ENCODE measurements at places on chromosomes 4 and X. TPM values are rescaled to one million over a fixed set of nuclear protein-coding genes. Genes with fewer than 3 reads are reported as not detected.

PHEX gene
- 0.41 TPM for total RNA-seq

CENPE gene
- total RNA-seq, result 8.1 TPM

DNA sequence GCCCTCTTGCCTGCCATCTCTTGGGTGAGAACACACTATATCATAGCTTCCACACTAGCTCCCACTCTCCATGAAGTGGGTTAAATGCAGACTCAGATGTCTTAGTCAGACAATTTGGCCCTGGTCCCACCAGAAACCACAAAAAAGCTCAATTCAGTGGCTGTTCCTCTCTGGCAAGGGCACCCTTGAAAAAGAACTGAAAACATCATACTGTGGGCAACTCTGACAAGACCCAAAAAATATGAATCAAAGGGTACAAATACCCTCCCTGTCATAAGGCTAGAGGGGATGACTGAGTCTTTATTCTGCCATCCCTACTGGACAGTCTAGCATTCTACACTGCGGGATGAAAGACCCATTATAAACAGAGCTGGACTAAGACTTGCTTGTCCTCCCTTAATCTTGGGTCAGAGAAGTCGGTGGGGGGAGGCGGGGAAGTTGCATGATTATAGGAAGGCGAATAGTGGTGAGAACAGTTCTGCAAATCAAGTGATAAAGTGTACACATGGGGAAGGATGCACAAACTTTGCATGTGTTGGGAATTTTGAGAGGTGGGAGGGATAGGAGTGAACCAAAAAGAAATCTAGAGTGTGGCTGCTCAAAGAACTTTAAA lies 172.1 kb downstream of the OPHN1 start:
- DNase-seq, result no peak

- DNase-seq, result no peak
Measured at GRCh38 chr4:126440297-126440696, 1125.5 kb downstream of the FAT4 start.

GRCh38 chrX:41512394-41512793 lies 65.3 kb downstream of the NYX start:
- DNase-seq, result no peak

Data from glomerular endothelial cell (primary cell).